ENCODE measurements at places on chromosomes 2 and 18. TPM values are rescaled to one million over a fixed set of nuclear protein-coding genes. Genes with fewer than 3 reads are reported as not detected.

- DNase-seq, result no peak
Measured at GRCh38 chr2:206993396-206993911, 54.1 kb downstream of the CPO start.

GRCh38 chr2:41446266-41446665 lies 601.6 kb upstream of the PKDCC start:
- DNase-seq, result no peak

- DNase-seq, result no peak
Measured at GRCh38 chr2:79860228-79861058, 347.6 kb downstream of the CTNNA2 start.

DNA sequence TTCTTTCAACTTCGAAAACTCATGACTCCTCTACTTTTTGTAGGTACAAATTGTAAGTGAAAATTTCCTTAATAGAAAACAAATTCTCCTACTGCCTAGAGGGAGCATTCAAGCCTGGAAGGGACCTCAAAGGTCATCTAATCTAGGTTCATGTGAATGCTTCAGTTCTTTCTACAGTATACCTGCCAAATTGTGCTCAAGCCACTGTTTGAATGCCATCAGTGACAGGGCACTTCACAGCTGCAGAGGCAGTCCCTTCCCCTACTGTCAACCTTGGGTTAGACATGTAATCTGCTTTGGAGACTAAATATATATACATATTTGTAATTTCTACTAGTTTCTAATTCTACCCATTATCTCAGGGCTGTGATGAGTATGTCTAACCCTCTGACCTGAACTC lies 681.3 kb upstream of the CDH2 start:
- no peak for DNase-seq

- no peak for DNase-seq
Measured at GRCh38 chr2:44972771-44973535, 31.5 kb downstream of the SIX3 start.

GRCh38 chr2:118044854-118045253 lies 31.0 kb upstream of the CCDC93 start:
- no peak for DNase-seq

- DNase-seq, result no peak
Measured at GRCh38 chr2:145777297-145777696, 1257.4 kb upstream of the ZEB2 start.

DNA sequence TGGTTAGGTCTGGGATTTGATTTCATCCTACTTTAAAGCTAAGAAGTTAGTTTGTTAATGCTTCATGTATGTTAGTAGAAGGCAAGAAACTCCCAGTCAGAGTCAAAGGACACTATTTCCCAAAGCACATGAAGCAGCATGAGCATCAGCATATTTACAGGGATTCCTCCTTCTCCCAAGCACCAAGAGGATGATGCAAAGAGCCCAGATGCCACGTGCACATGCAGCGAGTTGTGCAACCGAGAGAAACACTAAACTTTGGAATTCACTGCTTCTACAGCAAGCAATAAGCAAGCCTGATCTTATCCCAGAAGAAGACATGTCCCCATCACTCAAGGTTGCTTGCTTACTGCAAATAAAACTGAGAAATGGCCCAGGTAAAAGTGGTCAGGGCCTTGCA lies 32.5 kb downstream of the CPO start:
- no peak for DNase-seq

DNA sequence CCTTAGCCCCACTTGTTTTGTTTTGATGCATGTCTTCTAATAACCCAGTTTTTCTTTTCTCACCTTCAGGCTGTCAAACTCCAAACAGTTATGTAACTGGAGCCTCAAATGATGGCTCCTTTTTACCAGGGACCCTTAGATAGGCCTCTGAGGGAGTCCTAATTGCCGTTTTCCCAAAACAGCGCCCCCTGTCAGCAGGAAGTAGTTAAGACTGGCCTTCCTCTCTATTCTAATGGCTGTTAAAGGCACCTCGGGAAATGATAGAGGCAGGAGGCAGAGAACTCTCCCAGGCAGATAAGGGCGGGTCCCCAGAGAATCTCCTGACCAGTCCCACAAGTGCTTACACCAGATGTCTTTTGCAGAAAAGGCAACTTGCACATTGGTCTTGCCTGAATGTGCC lies 123.2 kb downstream of the KCNS3 start:
- no peak for DNase-seq

DNA sequence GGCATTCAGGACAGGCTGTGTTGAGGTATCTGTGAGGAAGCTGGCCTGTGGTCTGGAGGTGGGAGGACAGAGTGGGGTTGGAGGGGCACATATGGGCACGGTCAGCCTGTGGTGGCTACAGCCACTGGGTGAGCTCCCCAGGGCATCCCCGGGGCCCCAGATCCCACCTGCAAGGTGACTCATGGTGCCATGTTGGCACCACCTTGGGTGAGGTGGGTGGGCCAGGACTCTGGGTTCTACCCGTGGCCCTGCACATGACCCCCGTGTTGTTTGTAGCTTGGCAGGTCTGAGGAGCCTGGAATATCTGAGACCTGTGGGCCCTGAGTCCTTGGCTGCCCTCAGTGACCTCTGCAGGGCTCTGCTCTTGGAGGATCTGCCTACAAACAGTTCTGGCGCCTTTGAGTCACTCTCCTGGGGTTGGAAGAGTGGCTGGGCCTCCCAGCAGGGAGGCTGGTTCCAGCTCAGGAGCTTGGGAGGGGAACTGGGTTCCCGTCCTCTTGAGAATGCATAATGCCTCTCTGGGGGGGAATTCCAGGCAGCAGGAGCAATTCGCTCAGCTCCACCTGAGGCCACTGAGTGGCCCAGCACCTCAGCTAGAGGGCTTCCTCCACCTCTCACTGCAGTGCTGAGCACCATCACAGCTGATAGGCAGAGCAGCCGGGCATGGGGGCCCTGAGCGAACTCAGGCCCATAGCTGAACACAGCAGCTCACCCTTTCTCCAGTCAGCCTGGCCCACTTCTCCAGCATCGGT lies 105.1 kb downstream of the DYSF start:
- no peak for DNase-seq

DNA sequence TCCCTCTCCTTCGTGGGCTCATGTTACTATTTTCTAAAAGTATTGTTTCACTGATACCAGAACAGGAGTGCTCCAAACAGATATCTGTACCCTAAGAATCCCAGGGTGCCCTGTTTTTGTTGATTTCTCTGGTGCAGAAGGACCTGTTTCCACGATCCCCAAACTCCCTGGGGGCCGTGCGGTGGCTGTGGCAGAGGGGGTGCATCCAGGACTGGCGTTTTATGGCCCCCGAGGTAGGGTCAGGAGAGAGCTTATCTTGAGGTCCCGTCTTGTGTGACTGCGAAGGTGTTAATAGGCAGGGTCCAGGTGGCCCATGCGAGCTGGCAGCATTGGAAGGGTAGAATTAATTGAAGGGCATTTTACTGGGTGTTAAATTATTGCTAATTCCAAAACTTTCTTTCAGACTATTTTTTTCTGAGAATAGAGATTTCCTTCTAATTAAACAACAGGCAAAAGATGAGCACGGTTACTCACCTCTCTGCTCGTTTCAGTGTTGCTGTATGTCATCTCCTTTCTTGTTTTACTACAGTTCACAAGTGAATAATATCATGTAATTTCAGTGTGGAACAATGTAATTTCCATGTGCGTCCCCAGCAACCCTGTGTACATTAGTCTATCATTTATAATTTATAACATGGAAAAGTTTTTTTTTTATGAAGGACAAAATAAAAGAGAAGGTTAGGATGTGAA lies 8.2 kb downstream of the TWIST2 start:
- no peak for DNase-seq

DNA sequence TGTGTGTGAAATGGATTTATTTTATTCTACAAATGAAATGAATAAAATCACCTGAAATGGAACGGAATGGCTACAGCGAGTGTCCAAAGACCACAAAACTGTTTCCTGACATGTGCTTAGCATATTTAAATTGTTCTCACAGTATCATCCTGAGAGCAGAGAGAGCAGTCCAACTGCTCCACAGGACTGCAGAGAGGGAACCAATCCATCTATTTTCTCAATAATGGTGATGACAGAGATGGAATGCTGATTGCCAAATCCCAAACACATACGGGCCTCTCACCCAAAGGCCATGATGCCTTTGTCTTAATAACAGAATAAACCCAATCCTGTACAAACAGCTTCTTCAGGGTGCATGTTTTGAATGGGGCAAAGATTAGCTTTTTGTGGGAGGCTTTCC lies 41.1 kb downstream of the STAT1 start:
- DNase-seq, result no peak

GRCh38 chr2:6941299-6942046 lies 24.3 kb downstream of the RNF144A start:
- DNase-seq, result no peak

DNA sequence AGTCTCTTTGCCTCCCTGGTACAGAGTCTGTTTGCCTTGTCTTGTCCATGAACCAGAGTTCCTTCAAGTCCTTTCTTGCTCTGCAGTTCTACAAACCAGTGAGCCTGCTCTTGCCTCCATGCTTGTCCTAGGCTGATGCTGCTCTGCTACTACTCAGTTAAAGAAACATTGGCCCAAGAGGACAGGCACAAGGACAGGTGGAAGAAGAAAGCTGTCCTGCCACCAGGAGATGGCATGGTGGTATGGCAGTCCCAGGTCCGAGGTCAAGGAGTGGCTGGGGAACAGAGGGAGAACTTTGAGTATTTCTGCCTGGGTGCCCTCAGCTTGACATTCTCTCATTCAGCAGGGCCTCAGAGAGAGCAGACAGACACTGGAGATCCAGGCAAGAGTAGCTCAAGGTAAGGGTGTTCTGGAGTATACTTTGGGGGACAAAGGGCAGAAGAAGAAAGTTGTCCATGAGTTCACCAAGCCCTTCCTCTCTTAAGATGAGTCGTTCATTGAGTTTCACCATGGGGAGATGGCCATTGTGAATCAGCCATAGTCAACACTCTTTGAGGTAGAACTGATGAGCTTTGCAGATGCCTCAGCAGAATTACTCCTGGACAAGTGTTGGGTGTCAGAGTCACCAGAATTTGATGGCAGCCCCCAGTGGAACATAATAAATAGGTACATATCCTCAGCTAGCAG lies 20.4 kb downstream of the TTC32 start:
- peak; percentile 9 for DNase-seq

DNA sequence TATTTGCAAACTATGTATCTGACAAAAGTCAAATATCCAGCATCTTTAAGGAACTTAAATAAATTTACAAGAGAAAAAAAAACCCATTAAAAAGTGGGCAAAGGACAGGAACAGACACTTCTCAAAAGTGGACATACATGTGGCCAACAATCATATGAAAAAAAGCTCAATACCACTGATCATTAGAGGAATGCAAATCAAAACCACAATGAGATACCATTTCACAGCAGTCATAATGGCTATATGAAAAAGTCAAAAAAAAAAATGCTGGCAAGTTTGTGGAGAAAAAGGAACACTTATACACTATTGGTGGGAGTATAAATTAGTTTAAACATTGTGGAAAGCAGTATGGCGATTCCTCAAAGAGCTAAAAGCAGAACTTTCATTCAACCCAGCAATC lies 130.3 kb upstream of the LHCGR start:
- no peak for DNase-seq

GRCh38 chr2:72090781-72091482 lies 56.7 kb downstream of the CYP26B1 start:
- no peak for DNase-seq

DNA sequence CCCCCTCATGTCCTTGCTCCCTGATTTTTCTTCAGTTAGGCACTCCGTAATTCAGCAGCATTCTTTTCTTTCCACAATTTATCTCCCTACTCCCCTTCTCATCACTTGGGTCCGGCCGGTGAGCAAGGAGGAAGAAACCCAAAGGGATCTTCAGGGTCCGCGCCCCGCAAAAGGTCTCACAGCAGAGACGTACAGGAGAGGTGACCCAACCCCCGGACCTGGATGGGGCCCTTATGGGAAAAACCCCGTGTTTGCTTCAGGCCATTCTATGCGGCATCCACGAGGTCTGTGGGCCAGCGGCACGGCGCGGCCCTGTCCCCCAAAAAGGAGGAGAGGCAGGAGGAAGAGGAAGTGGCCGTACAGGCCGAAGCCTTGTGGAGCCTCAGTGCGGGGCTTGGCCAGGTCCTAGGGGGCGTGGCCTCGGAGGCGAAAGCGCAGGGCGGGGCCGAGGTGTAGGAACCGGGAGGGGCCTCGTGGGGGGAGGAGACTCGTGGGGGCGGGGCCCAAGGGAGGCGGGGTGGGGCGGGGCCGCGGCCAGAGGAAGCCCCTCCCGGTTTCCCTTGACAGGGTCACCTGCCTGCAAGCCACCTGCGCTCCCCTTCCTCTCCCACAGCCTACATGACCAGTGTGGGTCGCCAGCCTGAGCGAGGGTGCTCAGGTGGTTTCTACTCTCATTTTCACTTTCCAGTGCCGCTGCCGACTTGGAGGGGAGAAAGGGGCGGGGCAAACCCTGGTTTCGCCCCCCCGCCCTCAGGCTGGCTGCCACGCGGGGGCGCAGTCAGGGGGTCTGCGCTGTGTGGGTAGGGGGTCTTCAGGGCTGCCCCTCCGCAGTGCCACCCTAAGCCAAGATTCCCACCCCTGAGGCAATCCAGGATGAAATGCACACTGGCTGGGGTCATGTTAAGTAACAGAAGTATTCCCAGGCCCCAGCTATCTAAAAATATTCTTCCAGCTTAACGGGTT lies 156.4 kb upstream of the XPO1 start:
- peak; percentile 87 for DNase-seq

GRCh38 chr2:113079131-113079530 lies 11.4 kb downstream of the IL1F10 start:
- no peak for DNase-seq

GRCh38 chr2:51844596-51844995 lies 812.7 kb upstream of the NRXN1 start:
- no peak for DNase-seq

GRCh38 chr2:215825707-215826106 lies 187.6 kb downstream of the MREG start:
- DNase-seq, result no peak

DNA sequence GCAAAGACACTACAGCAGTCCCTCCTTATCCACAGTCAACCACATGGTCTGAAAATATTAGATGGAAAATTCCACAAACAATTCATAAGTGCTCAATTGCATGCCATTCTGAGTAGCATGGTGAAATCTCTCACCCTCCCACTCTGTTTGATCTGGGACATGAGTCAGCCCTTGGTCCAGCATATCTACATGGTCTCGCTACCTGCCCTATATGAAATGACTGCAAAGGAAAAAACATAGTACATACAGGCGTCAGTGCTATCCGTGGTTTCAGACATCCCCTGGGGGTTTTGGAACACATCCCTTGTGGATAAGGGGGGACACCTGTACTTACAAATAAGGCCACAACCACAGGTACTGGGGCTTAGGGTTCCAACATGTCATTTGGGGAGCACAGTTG lies 73.7 kb downstream of the CABLES1 start:
- no peak for DNase-seq

- no peak for DNase-seq
Measured at GRCh38 chr18:32884543-32884942, 111.7 kb upstream of the KLHL14 start.

GRCh38 chr2:197212344-197213262 lies 98.0 kb downstream of the ANKRD44 start:
- DNase-seq, result no peak

Gene THSD7B
- total RNA-seq, result not detected

Gene LYPD6B
- 0.20 TPM for total RNA-seq

Gene MEP1B
- 0.13 TPM for total RNA-seq

Gene TAF4B
- 3.8 TPM for total RNA-seq

Gene TMEM37
- total RNA-seq, result not detected

Gene LYG2
- total RNA-seq, result not detected

Gene GPR75
- total RNA-seq, result 1.4 TPM

Gene SH3BP4
- total RNA-seq, result not detected

Gene KRTCAP3
- 7.5 TPM for total RNA-seq

Gene ERBB4
- not detected for total RNA-seq

Gene CGREF1
- 1.2 TPM for total RNA-seq

Gene KCNF1
- total RNA-seq, result not detected

Gene TNS1
- 3.4 TPM for total RNA-seq

Gene UNC80
- not detected for total RNA-seq

Gene ATOH8
- total RNA-seq, result 0.55 TPM

Gene MPV17
- 83.9 TPM for total RNA-seq
